Type B pancreatic cell (in vitro differentiated cells): ENCODE measurements at places on chromosomes 13 and 19. TPM values are rescaled to one million over a fixed set of nuclear protein-coding genes. Genes with fewer than 3 reads are reported as not detected.

Gene ZNF177
- 4.1 and 10.6 TPM in 2 replicates for total RNA-seq

Gene PLPP2
- 7.6 and 8.6 TPM in 2 replicates for total RNA-seq

Gene MAB21L1
- 0.21 and 11.0 TPM in 2 replicates for total RNA-seq

Gene PROZ
- total RNA-seq = not detected in 2 replicates

DNA sequence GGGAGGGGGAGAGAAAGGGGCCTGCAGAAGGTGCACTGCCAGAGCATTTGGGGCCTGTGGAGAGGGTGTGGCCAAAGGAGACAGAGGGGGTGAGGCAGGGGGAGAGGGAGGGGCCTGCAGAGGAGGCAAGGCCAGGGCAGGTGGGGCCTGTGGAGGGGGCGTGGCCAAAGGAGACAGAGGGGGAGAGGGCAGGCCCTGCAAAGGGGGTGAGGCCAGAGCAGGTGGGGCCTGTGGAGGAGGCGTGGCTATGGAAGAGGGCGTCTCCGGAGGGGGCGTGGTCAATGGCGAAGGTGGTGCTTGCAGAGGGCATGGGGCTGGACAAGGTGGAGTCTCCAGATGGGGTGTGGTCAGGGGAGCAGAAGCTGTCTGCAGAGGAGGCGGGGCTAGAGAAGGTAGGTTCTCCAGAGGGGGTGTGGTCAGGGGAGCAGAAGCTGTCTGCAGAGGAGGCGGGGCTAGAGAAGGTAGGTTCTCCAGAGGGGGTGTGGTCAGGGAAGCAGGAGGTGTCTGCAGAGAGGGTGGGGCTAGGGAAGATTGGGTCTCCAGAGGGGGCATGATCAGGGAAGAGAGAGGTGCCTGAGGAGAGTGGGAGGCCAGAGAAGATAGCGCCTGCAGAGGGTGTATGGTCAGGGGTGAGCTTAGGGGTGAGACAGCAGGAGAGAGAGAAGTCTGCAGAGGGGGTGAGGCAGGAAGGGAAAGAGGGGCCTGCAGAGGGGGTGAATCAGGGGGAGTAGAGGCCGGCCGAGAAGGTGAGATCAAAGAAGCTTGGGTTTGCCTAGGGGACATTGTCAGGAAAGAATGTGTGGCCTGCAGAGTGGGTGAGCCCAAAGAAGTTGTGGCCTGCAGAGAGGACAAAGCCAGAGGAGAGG is 3.4 kb downstream of the PRR36 start:
- peak; percentile 78 for DNase-seq

DNA sequence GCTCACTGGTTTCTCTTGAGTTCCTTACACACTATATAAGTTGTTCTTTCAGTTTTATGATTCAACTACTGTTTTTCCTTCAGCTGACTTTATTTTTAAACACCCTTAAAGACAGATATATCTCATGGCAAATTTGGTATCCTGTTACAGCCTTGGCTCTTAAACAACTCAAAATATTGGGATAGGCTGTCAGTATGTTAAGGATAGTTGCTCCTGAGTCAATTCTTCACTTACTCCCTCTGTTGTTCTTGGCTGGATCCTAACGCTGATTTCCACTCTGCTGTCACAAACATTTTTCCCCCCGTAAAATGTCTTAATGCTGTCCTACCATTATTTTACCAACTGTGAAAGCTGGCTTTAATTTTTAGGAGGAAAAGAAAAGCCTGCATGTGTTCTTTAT is 1.2 kb downstream of the KCNRG start:
- DNase-seq = no peak

GRCh38 chr19:1773184-1773583 is 19.9 kb downstream of the ONECUT3 start:
- DNase-seq = no peak

- no peak for DNase-seq
These were observed 774 bp downstream of the GGN start for GRCh38 chr19:38386971-38387549.

DNA sequence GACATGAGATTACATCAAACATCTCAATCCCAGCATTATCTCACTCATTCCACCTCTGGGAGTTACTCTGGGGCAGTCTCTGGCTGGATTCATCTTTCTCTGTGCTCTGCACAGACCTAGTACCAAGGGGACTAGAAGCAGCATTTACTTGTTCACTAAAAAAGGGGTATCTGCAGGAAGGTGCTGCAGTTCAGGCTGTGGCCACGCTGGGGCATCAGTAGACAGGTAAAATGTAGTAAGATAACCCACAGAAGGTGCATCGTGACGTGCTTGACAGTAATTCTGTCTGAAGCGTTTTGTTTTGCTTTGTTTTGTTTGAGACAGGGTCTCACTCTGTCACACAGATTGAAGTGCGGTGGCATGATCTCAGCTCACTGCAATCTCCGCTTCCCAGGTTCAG is 29.3 kb downstream of the ZNF564 start:
- no peak for DNase-seq

DNA sequence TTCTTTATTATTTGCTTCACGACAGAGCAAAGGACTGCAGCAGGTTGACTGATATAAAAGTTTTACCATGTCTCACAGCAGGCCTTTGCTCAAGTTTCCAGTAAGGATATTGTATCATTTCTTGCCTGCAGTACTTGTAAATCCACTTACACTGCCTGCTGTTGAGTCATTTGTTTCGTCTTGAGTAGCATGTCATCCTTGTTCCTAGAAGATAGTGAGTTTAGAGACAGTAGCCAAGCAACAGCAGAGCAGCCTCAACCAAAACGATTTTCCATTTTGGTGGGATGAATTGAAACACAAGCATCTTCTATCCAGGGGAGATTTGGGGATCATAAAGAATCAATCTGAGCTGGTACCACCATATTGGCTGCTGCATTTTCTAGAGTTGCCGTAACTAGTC is 24.0 kb upstream of the ALOX5AP start:
- no peak for DNase-seq

DNA sequence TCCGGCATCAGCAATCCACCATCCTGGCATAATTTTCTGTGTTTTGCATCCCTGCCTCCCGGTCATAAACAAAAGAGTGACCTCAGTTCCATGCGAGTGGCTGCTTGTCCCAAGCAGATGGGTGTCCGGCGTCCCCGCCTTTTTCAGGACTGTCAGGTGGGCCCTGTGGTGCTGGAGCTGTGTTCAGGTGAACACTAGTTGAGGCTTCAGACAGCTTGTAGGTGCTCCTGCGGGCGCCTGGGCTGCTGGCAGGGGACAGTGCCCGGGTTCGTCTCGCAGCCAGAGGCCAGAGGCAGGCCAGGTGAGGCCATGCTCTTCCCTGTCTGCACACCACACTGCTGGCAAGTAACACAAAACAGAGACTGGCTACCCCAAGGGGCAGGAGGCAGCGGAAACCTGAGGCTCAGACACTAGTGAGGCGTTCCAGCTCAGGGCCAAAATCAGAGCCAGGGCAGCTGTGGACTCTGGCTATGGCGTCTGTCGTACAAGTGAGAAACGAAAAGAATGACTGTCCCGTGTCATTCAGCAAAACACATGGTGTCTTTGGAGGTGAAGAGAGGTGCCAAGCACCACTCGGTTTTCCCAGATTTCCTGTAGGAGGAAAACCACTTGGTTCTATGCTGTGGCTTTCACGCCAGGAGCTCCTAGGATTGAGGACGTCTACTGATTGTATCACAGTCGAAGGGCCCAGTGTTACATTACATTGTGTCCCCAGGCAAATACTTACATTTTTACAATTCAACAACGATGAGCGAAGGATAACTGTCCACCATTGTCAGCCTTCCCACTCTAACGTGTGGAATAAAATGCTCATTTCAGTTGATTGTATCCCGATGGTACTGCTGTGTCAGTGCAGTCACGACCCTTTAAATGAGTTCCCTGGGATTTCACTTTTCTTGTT is 104.0 kb downstream of the ATP11A start:
- DNase-seq = peak; percentile 18

DNA sequence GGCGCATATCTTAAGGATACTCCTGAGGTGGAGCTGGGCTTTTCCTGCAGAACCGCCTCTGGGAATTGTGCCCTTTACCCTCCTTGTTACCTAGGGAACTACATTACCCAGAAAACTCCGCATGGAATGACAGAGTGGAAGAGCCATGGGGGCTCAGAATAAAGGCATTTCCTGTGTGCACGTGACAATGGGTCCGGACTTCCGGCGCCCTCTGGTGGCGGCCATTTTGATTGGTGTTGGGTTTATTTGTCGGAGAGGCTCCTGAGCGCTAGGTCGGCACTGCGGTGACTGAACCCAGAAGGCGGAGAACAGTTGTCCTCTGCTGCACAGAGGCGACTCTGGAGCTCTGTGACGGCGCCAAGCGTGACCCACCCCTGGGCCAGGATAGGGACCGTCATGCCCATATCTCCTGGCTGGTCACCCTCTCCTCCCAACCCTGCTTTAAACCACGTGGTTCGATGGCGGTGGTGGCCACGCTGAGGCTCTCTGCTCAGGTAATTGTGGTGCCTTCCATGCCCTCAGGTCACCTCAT is at the start of gene ZNF587B:
Gene ZNF587B (plus strand): TSS at position 229 of the 532 bp plus-strand sequence. CDS start 230 bp downstream, at position 459.
- DNase-seq = peak; percentile 86
